ENCODE measurements at places on chromosomes 5 and 9. TPM values are rescaled to one million over a fixed set of nuclear protein-coding genes. Genes with fewer than 3 reads are reported as not detected.
A peak's percentile ranks its signal among the peaks of the same experiment; 100 is the strongest.

Gene PCDHA9
- not detected for total RNA-seq

DNA sequence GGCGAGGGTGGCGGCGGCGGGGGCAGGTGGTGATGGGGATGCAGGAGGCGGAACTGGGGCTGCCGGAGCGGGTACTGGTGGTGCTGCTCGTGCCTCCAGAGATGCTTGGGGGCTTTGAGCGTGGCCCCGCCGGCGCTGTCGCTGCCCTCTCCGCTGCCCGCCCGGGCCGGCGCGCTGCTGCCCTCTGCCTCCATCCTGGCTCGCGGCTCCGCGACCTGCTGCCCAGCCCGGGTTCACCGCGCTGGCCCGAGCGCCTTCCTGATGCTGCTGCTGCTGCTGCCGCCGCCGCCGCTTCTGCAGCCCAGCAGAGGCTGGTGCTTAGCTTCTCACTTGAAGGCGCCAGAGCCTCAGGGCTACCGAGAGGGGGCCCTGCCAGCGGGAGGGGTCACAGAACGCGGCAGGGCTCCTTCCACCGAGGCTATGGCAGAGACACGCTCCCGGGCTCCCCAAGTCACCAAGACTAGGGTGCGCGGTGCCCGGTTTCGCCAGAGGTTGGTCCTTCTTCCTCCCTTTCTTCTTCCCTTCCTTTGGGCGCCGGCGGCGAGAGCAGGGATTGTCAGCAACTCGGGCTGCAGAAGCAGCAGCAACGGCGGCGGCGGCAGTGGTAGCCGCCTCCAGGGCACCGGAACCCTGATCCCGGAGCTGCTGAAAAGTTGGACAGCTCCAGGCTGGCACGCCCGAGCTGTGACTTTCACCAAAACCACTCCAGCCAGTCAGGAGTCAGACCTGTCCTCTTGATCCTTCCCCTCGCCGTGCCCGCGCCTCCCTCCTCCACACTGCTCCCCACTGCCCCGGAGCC is at the start of gene PDE4D:
TSS of gene PDE4D (minus strand) at position 298 of the 799 bp plus-strand sequence.
- H3K4me1 ChIP-seq, result peaks cover 7% of the 10 kb centered on the region
- H3K36me3 ChIP-seq, result no peaks in the 10 kb centered on the region
- no peaks in the 10 kb centered on the region for H3K27me3 ChIP-seq
- peak within 1 kb of the TSS; percentile 49 for H3K4me3 ChIP-seq
- DNase-seq, result no peak
- no peak within 1 kb of the TSS for H3K27ac ChIP-seq

Gene MRNIP
- 17.3 TPM for total RNA-seq

GRCh38 chr5:90809311-90810056 is 250.9 kb downstream of the ADGRV1 start:
- no peak for DNase-seq
- no peak overlapping the region for H3K27ac ChIP-seq
- H3K36me3 ChIP-seq, result no peaks in the 10 kb centered on the region
- no peaks in the 10 kb centered on the region for H3K27me3 ChIP-seq
- no peak overlapping the region for H3K4me3 ChIP-seq

GRCh38 chr5:54837093-54837492 is 148.3 kb downstream of the ESM1 start:
- H3K4me1 ChIP-seq, result no peaks in the 10 kb centered on the region
- H3K27ac ChIP-seq, result no peak overlapping the region
- no peak overlapping the region for H3K4me3 ChIP-seq

GRCh38 chr5:25744908-25745307 is 1100.1 kb upstream of the CDH10 start:
- H3K4me3 ChIP-seq, result no peak overlapping the region
- no peaks in the 10 kb centered on the region for H3K4me1 ChIP-seq
- no peaks in the 10 kb centered on the region for H3K27me3 ChIP-seq
- no peak overlapping the region for H3K27ac ChIP-seq
- no peak for DNase-seq

DNA sequence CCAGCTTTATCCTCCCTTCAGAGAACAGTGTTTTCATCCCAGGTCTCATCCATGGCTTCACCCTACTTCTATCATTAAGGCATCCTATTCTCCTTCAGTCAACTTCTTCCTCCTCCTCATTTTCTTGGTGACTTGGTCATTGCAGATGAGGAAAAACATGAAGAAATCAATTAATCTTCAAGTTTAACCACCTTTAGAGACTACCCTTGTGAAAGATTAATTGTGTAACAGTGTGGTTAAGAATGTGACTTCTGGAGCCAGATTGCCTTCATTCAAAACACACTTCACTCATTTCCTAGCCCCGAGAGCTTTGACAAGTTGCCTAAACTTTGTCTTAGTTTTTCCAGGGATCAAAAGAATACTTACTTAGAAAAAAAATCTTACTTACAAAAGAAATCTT is 110.0 kb downstream of the STK32A start:
- H3K36me3 ChIP-seq, result no peaks in the 10 kb centered on the region
- DNase-seq, result no peak

Gene PITX1
- 23.8 TPM for total RNA-seq

- peaks cover 5% of the 10 kb centered on the region for H3K4me1 ChIP-seq
- no peak overlapping the region for H3K27ac ChIP-seq
- H3K27me3 ChIP-seq, result no peaks in the 10 kb centered on the region
- H3K4me3 ChIP-seq, result no peak overlapping the region
- no peak for DNase-seq
Observed at GRCh38 chr9:126915846-126916543, 1.4 kb downstream of the RALGPS1 start.

DNA sequence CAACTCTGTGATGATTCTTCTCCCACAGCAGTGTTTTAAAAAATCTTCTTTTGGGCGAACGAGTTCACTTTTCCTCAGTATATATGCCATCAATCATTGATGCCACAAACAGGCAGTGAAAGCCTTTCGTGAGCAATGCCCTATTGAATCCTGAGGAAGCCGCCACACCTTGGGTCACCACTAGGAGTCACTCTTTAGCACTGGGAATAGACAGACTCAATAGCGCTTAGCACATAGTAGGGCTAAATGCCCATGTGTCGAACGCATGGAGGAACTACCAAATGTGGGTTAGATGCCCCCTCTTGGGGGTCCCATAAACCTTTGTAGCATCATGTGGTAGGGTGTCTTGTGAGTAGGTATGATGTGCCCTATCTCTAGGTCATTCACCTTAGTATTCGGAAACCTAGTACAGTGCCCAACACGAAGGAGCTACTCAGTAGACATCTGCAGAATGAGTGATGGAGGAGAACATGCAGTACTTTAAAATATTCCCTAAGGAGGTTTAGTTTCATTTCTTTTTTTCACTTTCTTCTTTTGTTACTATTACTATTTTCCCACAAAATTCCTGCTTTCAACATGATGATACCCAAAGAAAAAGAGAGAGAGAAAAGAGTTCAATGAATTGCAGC is 603.7 kb downstream of the BNC2 start:
- H3K27me3 ChIP-seq, result no peaks in the 10 kb centered on the region
- no peak for DNase-seq
- H3K4me1 ChIP-seq, result no peaks in the 10 kb centered on the region
- H3K27ac ChIP-seq, result no peak overlapping the region
- peak overlapping the region; percentile 56 for H3K4me3 ChIP-seq

Gene SAXO1
- 0.11 TPM for total RNA-seq

DNA sequence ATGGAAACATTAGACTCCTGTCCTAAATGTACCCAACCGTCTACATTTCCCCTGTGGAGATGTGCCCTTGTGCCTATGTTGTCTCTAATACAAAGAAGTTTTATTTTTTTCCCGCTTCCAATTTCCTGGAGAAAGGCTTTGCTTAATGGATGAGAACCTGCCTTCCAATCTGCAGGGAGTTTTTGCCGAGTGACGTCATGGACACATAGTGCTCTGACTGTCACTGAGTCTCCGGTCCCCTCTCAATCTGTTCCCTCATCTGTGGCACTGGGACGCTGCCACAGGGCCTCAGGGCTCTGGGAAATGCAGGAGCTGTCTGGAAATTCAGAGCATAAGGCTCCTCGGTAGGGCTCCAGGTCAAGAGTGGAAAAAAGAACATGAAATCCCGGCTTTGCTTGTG is 144.8 kb downstream of the PDZD2 start:
- no peaks in the 10 kb centered on the region for H3K4me1 ChIP-seq
- no peaks in the 10 kb centered on the region for H3K27me3 ChIP-seq
- no peak overlapping the region for H3K27ac ChIP-seq

DNA sequence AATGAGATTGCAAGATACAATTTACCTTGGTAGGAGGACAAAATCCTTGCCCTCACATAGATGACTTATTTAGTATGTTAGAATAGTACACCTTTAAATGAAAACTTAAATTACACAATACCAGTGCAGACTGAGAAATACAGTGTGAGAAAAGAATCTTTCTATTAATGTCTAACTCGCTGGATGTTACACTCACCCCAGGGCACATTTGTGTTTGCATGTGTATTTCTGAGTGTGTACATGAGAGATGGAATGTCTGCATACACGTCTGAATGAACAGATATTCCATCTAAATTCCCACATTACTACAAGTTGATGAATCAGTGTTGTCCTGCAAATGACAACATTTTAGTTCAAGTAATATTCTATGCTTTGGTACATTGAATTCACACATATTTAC is 99.8 kb downstream of the KLHL3 start:
- no peak overlapping the region for H3K4me3 ChIP-seq
- peaks cover 17% of the 10 kb centered on the region for H3K36me3 ChIP-seq
- no peak overlapping the region for H3K27ac ChIP-seq

GRCh38 chr5:5178136-5178535 is 38.0 kb downstream of the ADAMTS16 start:
- H3K27ac ChIP-seq, result no peak overlapping the region
- H3K4me3 ChIP-seq, result no peak overlapping the region
- H3K27me3 ChIP-seq, result no peaks in the 10 kb centered on the region
- H3K4me1 ChIP-seq, result no peaks in the 10 kb centered on the region

DNA sequence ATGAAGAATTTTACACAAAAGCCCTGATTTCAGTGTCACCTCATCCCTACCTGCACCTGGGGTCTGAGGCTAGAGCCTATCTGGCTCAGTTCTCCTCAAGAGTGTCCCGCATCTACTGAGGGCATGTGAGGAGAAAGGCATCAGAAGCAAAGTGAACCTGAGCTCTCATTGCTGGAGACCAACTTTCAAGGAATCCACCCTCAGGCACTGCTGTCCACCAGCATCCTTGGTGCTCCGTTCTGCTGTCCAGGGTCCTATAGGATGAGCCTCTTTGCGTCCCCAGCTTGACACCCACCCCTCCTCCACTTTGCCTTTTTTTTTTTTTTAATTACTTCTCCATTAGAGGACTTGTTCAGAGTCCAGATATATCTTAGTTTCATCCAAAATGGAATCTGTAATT is 49.5 kb downstream of the CAMSAP1 start:
- no peaks in the 10 kb centered on the region for H3K27me3 ChIP-seq
- DNase-seq, result no peak
- peaks cover 30% of the 10 kb centered on the region for H3K36me3 ChIP-seq
- H3K4me1 ChIP-seq, result no peaks in the 10 kb centered on the region
- H3K4me3 ChIP-seq, result no peak overlapping the region
- H3K27ac ChIP-seq, result no peak overlapping the region

DNA sequence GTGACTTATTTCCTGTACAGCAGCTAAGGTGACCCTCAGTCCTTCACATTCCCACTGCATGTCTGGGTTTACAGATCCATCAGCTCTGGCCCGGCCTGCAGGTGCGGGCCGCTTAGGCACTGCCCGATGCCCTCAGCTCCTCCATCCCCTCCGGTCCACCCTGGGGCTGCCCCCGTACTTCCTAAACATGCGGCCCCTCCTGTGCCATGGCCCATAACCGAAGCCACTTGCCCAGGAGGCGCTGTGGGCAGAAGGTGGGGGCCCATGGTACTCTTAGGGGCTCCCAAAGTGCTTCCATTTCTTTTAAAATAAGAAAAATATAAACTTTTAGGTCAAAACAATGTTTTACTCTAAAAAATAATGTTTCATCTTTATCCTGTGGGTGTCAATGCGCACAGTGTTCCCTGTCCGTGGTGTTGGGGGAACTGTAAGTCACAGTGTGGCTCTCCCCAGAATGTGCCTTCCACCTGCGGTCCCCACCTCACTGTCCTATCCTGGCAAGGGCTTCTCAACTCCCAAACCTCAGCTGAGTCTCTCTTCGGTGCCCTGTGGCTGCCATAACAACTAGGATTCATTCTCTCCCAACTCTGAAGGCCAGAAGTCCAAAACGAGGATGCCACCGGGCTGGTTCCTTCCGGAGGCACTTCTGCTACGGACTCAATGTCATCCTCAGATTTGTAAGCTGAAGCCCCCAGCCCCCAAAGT is 132.7 kb upstream of the LPCAT1 start:
- H3K27me3 ChIP-seq, result peaks cover 4% of the 10 kb centered on the region
- no peak overlapping the region for H3K4me3 ChIP-seq
- H3K4me1 ChIP-seq, result no peaks in the 10 kb centered on the region
- H3K27ac ChIP-seq, result no peak overlapping the region
- no peak for DNase-seq

DNA sequence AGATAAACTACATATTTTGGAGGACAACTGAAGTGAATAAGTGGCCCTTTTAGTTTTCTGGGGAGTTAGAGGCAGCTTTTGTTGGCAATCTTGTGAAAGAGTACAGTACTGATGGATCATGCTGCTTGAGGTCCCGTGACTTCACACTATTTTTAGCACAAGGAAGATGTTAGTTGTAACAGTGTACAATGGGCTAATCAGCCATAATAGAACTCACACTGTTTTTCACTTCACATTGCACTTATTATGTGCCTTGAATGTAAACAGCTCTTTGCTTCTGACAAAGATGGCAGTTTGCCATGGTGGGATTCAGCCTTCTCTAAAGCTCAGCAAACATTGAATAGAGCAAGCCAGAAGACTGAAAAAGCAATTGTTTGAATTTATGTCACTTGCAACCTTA is 176.7 kb upstream of the ZNF608 start:
- no peak overlapping the region for H3K27ac ChIP-seq
- no peaks in the 10 kb centered on the region for H3K36me3 ChIP-seq
- no peak overlapping the region for H3K4me3 ChIP-seq
- H3K4me1 ChIP-seq, result no peaks in the 10 kb centered on the region
- DNase-seq, result no peak

GRCh38 chr5:148791334-148791667 is 35.1 kb upstream of the ADRB2 start:
- H3K36me3 ChIP-seq, result no peaks in the 10 kb centered on the region
- no peak overlapping the region for H3K27ac ChIP-seq
- DNase-seq, result no peak
- H3K4me1 ChIP-seq, result no peaks in the 10 kb centered on the region

DNA sequence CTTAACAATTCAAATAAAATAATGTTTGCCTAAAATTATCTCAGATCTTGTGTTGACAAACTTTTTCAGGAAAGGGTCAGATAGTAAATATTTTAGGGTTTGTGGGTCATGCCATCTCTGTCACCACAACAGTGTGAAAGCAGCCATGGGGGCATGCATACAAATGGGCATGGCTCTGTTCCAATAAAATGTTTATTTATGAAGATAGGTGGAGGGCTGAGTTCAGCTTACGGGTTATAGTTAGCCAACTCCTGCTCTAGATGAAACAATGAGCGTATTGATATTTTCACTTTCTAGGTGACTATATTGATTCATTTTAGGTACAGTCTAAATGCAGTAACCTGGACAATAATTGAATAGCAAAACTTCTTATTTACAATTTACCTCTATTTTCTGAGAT is 533.8 kb upstream of the CLINT1 start:
- no peaks in the 10 kb centered on the region for H3K4me1 ChIP-seq
- H3K36me3 ChIP-seq, result no peaks in the 10 kb centered on the region
- no peak overlapping the region for H3K27ac ChIP-seq
- DNase-seq, result no peak
- H3K4me3 ChIP-seq, result no peak overlapping the region

Gene TMED7
- total RNA-seq, result 52.0 TPM

Gene GBGT1
- total RNA-seq, result 13.4 TPM
